ENCODE measurements at places on chromosomes 6 and 20.

DNA sequence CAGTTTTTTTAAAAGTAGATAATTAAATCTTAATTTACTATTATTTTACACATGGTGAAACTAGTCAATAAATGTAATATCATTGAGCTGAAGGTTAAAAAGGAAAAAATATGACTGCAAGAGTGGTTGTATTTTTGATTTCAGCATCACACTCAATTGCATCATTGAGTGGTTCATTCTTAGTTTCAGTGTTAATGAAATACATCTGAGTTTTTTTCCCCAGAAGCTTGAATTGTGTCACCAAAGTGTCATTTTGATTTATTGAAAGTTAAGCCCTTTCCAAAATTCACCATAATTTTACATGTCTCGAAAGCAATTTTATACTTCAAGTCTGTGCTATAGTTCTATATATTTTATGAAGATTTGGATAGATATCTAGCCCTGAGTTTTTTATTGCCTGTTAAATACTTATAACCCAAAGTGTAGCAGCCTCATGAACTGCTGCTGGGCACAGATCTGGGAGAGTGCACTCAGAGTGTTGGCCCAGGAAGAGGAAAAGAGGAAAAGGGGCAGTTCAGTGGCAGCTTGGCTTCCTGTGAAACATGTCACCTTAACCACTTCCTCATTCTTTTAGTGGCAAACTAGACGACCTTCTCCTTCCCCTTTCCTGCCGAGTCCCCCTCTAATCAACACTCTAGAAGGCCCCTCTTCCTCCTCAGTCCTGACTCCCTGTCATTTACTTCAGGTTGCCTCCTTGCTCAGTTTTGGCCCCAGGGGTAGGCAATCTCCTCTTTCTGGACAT is 140.7 kb downstream of the ESR1 start:
- no peak for DNase-seq

GRCh38 chr20:50855498-50856474 is 60.9 kb downstream of the BCAS4 start:
- no peak for DNase-seq

DNA sequence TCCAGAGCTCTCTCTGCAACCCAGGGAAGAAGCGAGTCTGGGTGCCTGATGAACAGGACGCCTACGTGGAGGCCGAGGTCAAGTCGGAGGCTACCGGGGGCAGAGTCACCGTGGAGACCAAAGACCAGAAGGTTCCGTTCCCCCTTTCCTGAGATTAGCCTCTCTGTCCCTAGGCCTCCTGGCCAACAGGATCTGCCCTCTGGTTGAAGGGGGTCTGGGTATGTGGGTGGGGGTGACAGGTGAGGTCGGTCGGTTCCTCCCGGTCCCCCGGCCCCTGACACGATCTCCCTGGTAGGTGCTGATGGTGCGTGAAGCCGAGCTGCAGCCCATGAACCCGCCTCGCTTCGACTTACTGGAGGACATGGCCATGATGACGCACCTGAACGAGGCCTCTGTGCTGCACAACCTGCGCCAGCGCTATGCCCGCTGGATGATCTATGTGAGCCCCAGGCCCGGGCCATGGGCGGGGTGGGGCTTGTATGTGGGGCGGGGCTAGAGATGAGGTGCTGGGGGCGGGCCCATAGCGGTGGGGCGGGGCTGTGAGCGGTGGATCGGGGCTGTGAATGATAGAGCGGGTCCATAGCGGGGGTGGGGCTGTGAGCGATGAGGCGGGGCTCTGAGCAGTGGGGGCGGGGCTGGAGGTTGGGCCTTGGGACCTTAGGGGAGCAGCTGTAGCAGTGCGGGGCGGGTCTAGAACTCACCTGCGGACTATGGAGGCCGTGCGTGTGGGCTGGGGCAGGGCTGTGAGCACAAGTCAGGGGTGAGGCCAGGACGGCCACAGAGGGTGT is 23.9 kb downstream of the MYH7B start:
- no peak for DNase-seq

DNA sequence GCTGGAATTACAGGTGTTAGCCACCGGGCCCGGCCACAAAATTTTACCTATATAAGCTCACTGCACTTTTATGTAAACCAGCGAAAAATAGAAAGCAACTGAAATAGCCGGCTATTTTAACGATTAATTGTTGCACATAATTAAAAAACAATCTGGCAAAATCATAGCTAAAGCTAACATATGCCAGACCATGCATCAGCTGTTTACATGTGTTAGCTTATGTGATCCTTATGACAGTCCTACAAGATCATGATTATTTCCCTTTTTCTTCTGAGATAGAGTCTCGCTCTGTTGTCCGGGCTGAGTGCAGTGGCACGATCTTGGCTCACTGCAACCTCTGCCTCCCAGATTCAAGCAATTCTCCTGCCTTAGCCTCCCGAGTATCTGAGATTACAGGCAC is 157.0 kb downstream of the ZFP64 start:
- no peak for DNase-seq

DNA sequence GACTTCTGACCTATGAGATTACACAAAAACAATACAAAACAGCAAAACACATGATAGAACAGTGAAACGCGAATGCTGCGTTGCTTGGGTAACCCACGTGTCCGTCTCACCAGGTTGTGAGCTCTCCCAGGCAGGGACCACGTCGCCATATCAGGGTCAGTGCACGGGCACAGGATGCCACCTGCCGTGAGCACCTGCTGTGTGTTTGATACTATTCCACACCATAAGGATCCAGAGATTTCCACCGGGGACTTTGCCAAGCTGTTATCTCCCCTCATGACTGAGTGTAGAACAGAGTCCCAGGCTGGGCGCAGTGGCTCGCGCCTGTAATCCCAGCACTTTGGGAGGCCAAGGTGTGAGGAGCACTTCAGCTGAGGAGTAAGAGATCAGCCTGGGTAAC is 288.0 kb downstream of the BMP7 start:
- DNase-seq = no peak

DNA sequence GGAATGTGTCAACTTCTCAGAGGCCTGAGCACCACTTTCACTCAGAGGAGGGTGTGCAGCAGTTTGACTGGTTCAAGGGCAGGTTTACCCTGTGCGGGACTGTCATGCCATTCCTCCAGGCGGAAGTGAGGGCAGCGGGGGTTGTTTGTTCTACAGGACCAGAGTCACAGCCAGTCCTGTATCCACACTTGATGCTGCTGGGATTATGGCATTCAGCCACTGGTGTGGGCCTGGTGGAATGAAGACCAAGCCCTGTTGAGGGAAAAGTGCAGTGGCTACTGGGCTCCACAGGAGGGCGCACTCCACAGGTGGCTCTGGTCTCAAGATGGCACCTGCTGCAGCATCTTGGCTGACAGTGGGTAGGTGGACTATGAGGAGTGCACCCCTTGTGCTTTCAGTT is 14.8 kb downstream of the SEMG2 start:
- DNase-seq = no peak

DNA sequence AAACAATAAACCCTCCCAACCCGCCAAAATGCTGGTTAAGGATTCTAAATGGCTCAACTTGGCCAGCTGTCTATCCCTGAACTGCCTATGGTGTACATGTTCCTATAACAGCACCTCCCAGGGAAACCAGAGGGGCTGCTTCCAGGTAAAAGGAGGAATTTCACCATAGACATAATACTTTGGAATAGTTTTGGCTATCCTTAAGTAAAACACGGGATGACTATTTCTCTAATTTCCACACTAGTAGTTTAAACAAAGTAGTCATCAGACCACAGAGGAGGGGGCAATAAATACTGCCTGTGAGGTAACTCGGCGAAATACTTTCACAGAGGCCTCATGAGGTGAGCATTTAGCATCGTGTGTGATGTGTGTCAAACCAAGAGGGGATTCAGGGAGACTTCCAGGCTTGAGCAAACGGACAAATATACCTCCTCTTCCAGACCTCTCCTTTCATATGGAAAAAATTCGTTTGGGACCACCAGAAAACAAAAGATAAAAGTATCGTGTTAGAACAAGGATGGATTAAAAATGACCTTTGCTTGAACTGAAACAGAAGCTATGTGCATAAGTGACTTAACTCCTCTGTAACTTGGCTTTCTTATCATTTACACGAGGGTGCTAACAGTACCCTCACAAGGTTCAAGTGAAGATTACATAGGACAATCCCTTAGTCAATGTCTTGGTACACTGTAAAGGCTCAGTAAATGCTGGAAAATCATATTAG is 1.0 kb upstream of the XRN2 start:
- no peak for DNase-seq

- DNase-seq = no peak
These were observed 10.7 kb downstream of the HMGN3 start for GRCh38 chr6:79223611-79224404.

GRCh38 chr20:59340201-59340885 is 39.9 kb downstream of the EDN3 start:
- no peak for DNase-seq

GRCh38 chr20:50930139-50930975 is 880 bp downstream of the ADNP start:
- DNase-seq = no peak

Measured in activated CD4-positive, CD25-positive, alpha-beta regulatory T cell treated with anti-CD3 and anti-CD28 coated beads, Interleukin-2, amount 50 U/mL, for 16 hours (primary cell).